AG08396 (cell line): ENCODE measurements at places on chromosomes 13 and 19.
A peak's percentile ranks its signal among the peaks of the same experiment; 100 is the strongest.

- peak; percentile 79 for DNase-seq
Measured at GRCh38 chr19:19259741-19260140, 13.4 kb downstream of the TM6SF2 start.

- peak; percentile 35 for DNase-seq
Measured at GRCh38 chr13:76512721-76513145, 373.5 kb downstream of the KCTD12 start.

- DNase-seq = peak; percentile 17
Measured at GRCh38 chr13:45481688-45482087, 16.9 kb downstream of the COG3 start.

DNA sequence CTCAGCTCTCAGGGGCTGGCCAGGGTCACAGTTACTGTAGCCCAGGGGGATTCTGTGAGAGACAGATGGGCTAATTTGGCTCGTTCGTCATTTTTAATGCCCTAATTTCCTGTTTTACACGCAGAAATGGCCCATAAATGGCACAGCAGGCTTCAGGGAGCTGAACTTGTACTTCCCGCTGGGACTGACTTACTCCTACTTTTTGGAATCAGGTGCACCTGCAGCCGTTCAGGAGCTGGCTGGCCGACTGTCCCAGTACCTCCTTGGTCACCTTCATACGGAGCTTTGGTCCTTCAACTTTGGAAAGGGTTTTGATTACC, 62.4 kb upstream of the URI1 start:
- no peak for DNase-seq

GRCh38 chr13:104571161-104571892, 1505.1 kb upstream of the SLC10A2 start:
- peak; percentile 17 for DNase-seq

GRCh38 chr13:97493456-97493855, 59.5 kb downstream of the RAP2A start:
- no peak for DNase-seq
